ENCODE measurements at places on chromosomes 7 and 10. TPM values are rescaled to one million over a fixed set of nuclear protein-coding genes. Genes with fewer than 3 reads are reported as not detected.

RFC2 gene
- polyA plus RNA-seq: 44.4 TPM

RTKN2 gene
- polyA plus RNA-seq: 10.2 TPM

NACAD gene
- polyA plus RNA-seq: 6.9 TPM

TBXAS1 gene
- polyA plus RNA-seq: 25.6 TPM

VWC2 gene
- polyA plus RNA-seq: 1.0 TPM

CALU gene
- polyA plus RNA-seq: 221 TPM

CADPS2 gene
- polyA plus RNA-seq: 47.2 TPM

PRRT4 gene
- 0.72 TPM for polyA plus RNA-seq

EPO gene
- 0.10 TPM for polyA plus RNA-seq

GPR26 gene
- not detected for polyA plus RNA-seq

HHEX gene
- 9.4 TPM for polyA plus RNA-seq

KLF14 gene
- polyA plus RNA-seq: 0.65 TPM

CALCR gene
- 1.3 TPM for polyA plus RNA-seq

COL28A1 gene
- polyA plus RNA-seq: 12.3 TPM

DNA sequence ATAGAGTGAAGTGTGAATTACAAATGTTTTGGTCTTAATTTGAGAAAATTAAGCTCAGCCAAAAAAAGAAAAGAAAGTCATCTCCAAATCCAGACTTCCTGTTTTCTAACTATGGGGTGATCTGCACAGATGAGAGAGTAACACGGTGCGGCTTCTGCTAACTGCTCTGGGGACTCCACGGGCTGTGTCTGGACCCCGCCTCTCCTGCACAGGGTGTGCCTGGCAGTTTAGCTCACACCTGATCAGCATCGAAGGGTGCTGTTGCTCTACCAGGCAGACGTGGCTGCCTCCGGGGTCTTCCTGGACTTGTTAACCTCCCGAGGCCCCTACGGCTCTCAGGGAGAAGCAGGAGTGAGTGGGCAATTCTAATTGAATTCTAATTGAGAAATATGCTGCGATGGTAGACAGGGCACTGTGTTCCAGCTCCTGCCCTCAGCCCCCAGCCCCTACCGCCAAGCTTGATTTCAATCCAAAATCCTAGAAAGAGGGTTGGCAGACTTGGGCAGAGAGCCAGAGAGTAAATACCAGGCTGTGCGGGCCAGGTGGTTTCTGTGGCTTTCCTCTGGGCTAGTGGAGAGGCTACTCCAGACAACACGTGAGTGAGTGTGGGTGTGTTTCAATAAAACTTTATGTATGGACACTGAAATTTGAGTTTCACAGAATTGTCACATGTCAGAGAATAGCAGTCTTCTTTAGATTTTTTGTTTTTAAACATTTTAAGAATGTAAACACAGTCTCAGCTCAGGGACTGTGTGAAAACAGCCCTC, 13.4 kb downstream of the SHH start:
- no peak for DNase-seq

DNA sequence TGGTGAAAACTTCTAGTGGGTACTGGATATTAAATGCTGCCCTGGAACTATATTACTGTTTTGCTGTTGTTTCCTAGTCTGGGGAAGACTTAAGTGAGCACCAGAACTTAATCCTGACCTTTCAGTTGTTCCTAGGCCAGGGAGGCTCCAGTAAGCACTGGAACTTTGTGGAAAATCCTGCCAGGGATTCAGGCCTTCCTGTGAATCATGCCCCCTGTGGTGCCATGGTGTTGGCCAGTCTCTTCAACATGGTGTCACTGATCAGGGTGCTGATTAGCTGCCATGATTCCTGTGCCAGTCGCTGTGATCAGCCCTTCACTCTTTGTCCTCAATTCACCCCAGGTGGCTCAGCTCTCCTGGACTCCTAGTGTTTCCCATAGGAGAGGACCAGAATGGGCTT, 8.5 kb upstream of the AOAH start:
- no peak for DNase-seq

DNA sequence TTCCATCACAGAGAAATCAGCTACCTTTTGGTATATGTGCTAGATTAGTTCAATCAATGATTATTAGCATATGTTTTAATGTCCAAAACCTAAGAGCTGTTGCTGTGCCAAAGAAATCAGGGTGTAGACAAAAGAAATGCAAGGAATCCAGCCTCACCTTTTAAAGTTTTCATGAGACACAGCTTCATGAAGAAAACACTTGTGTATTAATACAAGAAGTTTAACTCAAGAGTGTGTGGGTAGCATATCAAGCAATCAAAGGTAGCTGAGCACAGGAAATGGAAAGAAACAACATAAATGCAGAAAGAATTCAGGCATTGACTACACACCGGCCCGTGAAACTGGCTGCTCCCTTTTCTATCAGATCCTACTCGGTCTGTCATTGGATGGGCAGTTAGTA, 76.0 kb upstream of the CAV2 start:
- DNase-seq: no peak

DNA sequence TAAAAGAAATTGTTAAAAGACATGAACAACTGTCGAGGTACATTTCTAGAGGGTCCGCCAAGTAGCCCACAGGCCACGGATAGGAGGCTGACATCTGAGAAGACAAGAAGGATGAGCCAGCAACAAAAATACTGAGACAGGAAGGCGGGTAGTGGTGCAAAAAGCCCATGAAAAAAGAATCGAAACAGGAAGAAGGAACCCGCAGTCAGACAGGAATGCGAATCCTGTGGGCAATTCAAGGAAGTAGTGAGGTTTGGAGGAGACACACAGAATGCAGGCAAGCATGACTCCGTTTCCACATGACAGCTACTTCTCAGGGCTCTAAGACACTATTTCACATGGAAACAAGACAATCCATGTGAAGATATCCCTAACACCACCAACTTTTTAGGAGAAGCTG, 125.2 kb downstream of the DOCK4 start:
- DNase-seq: no peak

DNA sequence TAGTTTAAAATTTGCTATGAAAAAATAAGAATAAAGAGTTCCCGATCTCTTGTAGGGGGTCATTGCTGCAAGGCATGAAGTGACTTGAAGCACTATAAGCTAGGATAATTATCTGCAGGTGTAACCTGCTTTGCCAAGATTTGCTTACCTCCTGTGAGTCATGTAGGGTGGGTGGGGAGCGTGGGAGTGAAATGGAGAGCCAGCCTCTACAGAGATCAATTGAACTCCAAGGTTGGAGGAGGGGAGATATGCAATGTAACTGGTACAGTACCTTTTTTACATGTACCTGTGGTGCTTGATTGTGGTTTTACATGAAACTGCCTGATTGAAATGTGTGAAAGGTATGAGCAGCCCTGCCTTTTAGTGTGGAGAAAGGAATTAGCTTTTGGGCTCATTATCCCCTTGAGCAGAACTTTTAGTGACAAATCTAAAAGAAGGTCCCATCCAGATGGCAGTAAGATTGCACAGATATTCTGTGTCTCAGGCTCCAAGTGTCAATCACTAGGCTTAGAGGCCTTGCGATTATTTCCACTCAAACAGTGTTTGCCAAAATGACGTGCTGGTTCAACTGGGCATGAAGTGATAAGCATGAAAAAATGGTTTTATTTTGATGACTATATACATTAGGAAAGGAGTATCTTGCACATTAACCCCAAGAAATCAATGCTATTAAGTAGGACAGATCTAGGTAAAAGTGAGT, 138.6 kb upstream of the GRB10 start:
- DNase-seq: no peak

- DNase-seq: no peak
These were observed 151.3 kb downstream of the SNX10 start for GRCh38 chr7:26443006-26443405.

DNA sequence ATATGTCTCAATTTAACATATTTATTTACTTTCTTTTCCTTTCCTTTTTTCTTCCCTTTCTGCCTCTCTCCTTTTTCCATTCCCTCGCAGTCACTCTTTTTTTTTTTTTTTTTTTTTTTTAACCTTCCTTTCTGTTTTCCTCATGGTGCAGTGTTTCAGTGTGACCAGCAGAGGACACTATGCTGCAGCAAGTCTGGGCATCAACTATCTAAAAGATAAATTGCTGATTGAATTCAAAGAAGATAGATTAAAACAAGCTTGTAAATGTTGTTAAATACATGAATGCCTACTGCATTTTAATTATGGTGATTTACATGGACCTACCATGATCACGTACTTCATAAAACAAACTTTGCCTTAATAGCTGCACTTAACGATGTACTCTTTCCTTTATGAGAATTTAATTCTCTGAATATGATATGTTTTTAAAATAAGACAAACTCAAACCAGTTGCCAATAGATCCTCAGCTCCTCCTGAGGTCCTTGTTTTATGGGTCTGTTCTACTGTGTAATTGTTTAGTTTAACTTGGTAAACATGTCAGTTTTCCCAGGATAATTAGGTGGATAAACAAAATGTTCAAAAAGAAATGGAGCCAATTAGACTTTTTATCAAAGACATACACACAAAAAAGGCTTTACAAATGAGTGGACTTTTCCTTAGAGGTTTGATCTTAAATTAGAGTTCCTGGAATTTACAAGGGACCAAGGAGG, 101.0 kb upstream of the AGR3 start:
- DNase-seq: peak; percentile 25

- DNase-seq: no peak
These were observed 29.4 kb upstream of the RAPGEF5 start for GRCh38 chr7:22386206-22386858.

- no peak for DNase-seq
These were observed 761.5 kb upstream of the POM121L12 start for GRCh38 chr7:52273685-52274610.

- no peak for DNase-seq
These were observed 44.8 kb upstream of the FAM133B start for GRCh38 chr7:92634924-92635519.

GRCh38 chr7:24800667-24801066, 43.4 kb upstream of the GSDME start:
- DNase-seq: no peak

- no peak for DNase-seq
These were observed 75.8 kb downstream of the OR13A1 start for GRCh38 chr10:45239642-45240041.

DNA sequence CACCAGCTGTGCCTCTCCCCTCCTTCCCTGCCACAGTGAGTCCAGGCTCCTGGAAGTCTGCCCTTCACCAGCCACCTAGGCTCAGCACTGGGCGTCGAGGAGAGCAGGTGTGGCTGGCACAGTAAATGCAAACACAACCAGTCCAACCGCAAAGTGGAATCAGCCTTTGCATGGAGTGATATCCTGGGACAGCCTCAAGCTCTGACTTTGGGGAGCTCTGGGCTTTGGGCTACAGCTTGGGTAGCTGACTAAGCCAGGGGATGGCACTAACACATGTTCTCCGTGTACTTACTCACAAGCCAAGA, 312.4 kb downstream of the KCNMA1 start:
- DNase-seq: no peak

- DNase-seq: no peak
These were observed 4.5 kb upstream of the TFPI2 start for GRCh38 chr7:93894966-93895640.

- peak; percentile 33 for DNase-seq
These were observed 561 bp upstream of the HNRNPF start for GRCh38 chr10:43409385-43410109.

DNA sequence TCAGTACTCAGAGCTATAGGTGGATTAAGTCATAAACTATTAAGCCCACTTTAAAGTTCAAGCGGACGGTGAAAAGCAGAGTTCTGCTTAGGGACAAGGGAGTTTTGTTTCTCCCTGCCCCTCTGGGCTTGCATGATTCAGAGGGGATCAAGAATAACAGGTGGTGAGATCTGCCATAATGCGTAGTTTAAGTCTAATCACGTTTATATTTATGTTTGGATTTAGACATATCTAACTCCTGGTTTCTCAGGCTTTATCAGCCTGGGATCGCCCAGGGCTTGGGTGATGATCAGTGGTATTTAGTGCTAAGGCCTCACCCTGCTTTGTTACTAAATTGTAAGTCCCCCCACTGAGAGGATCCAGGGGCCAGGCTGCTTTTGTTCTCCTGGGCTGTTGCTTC, 335.4 kb upstream of the NRP1 start:
- no peak for DNase-seq
